Hypothalamus (tissue), 51 donors: ENCODE measurements at places on chromosomes 3 and 15.

- DNase-seq = no peak
These were observed 657.5 kb upstream of the NECTIN3 start for GRCh38 chr3:110413807-110414748.

GRCh38 chr3:184255291-184256039 lies 5.9 kb downstream of the CAMK2N2 start:
- no peak for DNase-seq

GRCh38 chr3:152316318-152316717 lies 47.6 kb downstream of the MBNL1 start:
- DNase-seq = no peak

DNA sequence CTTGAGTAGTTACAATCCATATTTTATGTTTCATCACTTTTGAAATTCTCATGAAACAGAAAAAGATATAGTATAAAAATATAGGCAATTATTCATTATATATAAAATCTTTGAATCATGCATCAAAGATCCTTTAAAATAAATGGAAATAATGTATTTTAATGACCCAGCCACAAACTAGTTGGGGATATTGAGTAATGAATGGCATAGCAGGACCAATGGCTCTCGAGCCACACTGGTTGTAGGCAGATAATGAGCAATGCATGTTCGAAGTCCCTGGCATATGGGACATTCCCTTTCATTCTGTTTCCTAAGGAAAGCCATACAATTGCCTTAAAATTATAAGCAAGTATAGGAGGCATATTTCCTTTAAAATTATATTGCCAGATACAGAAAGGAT lies 107.4 kb upstream of the IL12A start:
- DNase-seq = no peak

DNA sequence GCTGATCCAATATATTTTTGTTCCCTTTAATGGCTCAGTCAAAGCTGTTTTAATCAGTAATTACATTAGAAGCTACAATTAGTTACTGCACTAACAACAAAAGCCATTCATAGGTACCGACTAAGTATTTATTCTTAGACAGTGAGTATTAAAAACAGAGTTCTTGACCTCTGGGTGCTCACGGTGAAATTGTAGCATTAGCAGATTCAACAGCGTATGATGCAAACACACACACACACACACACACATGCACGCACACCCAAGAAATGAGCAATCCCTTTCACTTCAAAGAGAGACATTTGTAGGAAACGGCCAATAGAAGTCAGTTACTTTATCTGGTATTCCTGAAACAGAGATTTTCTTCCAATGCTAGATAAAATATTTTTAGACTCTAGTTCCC lies 27.0 kb upstream of the MITF start:
- no peak for DNase-seq

DNA sequence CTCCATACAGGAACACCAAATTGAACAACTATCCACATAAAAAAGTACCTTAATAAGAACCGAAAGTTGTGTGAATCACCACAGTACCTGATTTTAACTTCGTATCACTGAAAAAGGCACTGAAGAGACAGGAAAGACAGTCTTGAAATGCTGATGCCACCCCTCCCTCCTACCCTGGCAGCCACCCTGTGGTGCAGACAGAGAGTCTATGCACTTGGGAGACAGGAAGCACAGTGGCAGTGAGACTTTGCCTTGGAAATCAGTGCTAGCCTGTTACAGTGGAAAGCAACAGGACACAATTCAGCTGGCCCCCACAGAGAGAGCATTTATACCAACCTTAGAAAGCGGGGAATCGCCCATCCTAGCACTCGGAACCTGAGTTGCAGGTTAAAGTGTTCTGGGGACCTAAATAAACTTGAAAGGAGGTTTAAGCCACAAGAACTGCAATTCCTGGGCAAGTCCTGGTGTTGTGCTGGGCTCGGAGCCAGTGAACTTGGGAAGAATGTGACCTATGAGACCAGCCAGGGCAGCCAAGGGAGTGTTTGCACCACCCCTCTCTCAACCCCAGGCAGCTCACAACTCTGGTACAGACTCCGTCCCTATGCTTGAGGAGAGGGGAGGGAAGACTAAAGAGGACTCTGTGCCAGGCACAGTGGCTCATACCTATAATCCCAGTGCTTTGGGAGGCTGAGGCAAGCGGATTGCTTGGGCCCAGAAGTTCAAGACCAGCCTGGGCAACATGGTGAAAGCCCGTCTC lies 240.1 kb downstream of the ISL2 start:
- DNase-seq = no peak

DNA sequence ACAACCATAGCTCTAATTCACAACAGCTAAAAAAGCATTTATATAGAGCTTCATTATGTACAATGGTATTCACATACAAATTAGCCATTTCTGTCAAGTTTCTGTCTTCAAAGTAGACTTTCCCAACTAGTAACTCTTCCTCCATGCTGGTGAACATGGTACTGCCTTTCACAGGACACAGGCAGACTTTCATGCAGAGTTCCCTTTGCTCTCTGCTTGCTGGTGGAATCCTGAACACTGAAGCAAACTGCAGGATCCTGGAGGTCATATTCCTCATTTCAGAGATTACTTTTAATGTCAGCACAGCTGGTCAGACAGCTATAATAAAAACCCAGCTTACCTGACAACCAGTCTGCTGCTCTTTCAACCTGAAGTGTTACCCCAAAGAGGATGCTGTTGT lies 53.6 kb downstream of the TASOR start:
- DNase-seq = no peak

DNA sequence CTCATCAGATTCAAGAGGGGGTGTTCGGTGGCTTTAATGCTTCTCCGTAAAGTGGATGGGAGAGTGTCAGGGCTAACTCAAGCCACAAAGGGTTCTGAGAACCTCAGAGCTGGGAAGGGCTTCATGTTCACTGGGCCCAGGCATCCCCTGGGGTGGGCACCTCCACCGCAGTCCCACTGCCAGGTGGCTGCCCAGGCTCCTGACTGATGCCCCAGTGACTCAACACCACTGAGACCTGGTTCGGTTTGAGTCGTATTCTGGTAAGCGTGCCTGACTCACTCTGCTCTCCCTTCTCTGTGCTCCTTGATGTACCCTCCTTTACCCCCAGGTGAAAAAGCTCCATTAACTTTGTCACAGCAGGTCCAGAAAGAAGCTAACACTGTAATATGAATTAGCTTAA lies 304.6 kb downstream of the RPLP1 start:
- DNase-seq = no peak

GRCh38 chr15:34065261-34065660 lies 26.3 kb upstream of the AVEN start:
- no peak for DNase-seq

GRCh38 chr3:177530908-177531307 lies 333.6 kb upstream of the TBL1XR1 start:
- DNase-seq = no peak

GRCh38 chr15:80855206-80855605 lies 76.0 kb downstream of the CEMIP start:
- no peak for DNase-seq

DNA sequence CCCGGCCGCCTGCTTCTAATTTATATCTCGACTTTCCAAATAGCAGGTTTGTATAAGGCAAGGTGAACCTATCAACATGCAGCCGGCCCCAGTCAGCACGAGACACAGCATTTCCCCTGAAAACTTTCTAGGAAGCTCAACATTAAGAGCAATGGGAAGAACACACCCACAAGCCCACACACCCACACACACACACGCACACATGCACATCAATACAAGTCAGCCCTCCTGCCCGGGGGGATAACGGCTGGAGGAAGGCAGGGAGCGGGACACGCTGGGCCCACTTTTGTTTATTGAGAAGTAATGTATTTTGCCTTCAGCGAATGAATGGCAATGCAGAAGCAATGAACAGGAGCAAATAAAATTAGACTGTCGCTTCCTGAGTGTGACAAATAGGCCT lies 83.5 kb downstream of the PCSK6 start:
- no peak for DNase-seq

GRCh38 chr15:49844390-49844789 lies 223.5 kb downstream of the DTWD1 start:
- DNase-seq = no peak

GRCh38 chr3:5232570-5232969 lies 45.1 kb downstream of the EDEM1 start:
- DNase-seq = no peak

- DNase-seq = no peak
These were observed 16.1 kb upstream of the IL1RAP start for GRCh38 chr3:190497811-190498210.

DNA sequence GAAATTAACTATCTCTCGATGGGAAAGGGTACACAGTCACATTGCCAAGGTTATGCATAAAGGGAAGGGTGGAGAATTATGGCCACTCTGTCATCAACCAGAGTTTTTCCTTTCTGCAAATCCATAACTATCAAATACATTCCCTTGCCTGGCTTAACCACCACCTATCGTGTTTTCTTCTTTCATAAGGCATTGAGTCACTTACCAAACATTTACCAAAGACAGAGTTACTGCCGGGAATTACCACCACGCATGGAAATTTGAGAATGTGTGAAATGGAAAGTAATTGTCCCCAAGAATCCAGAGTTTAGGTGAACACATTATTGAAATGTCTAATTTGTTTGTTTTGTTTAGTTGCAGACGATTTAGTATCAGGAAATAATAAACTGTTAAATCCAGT lies 134.3 kb upstream of the LRRN1 start:
- DNase-seq = no peak

DNA sequence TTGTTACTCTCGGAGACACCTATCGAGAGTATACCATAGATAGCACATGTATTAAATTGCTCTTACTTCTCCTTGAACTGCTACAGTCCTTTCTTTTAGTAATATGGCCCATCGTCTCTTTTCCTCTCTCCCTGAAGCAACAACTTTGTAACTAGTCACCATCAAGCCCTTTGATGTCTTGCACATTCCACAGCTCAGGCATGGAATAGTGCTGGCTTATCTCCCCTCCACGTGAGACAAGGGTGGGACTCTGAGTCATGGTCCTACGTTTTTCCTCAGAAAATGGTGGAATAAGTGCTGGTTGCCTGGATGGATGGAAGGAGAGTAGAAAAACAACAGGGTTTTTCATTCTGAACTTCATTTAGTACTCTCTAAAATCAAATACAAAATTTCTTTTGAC lies 163.3 kb upstream of the MBNL1 start:
- no peak for DNase-seq

- DNase-seq = no peak
These were observed 29.0 kb upstream of the TBC1D5 start for GRCh38 chr3:17771177-17772017.

DNA sequence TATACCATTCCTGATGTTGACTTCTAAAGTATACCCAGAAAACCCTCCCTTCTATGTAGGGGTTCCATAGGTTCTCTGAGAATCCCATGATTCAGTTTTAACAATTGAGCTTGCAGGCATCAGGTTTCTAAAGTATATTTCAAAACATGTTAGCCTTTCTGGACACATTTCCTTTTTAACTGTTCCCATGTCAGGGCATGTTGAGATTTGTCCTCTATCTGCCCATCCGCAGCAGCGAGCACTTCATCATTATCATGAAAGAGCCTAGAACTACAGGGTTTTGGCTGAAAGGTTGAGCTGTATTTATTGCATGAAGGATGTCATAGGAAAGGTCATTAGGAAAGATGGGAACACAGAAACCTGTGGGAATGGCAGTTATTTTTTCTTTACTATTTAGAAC lies 201.1 kb upstream of the BHLHE40 start:
- no peak for DNase-seq

DNA sequence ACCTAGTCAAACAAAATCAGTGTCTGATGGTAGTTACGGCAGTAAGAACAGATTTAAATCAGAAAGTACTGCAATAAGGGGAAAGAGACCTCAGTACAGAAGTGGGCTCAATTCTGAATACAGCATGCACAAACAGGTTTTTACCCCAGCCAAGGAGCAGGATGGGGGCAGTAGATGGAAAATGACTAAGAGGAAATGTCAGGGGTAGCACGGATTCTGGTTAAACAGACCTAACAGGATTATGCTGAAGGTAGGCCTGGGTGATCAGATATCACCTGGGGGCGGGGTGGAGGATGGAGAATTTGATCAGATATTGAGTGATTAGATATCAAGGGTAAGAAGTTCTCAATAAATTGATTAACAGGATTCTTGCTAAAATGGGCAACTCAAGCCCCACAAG lies 19.0 kb downstream of the MESD start:
- no peak for DNase-seq

- DNase-seq = no peak
These were observed 21.5 kb upstream of the FSTL1 start for GRCh38 chr3:120472121-120472844.

- no peak for DNase-seq
These were observed 11.9 kb downstream of the RTP3 start for GRCh38 chr3:46509661-46510187.

DNA sequence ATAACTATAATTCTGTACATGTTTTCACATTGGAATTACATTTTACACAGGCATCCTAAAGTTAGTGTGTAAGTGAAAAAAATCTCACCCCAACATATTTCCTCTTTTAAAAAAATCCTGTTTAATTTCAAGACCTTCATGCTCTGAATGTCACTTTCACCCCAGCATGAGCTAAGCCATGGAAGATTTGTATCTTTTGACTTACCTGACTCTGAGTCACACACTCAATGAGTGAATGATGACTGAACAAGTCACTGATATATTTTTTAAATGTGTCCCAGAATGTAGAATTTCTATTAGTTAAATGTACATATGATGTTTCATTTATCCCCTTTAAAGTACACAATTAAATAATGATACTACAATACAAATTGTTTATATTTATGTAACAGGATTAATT lies 199.9 kb upstream of the RBMS3 start:
- DNase-seq = no peak

DNA sequence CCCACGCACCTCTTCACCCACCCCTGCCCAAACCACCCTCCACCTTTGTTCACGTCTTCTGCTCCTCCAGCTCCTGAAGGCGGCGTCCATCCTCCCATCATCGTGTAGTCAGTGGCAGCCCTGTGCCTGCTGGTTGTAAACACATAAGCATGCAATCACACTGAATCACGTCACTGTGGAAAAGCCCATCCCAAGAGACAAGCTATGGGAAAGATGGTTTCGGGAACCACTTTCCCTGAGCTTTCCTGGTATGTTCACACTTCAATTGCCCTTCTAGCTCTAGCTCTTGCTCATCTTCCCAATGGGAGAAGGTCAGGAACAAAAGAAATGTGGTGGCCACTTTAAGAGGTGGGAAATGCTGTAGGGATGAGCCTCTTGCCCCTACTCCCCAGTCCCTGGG lies 14.4 kb upstream of the GOLGA8J start:
- DNase-seq = no peak

- DNase-seq = no peak
These were observed 325.6 kb upstream of the ICE2 start for GRCh38 chr15:60804551-60804950.

- no peak for DNase-seq
These were observed 58.8 kb upstream of the SLC6A11 start for GRCh38 chr3:10757021-10757820.

GRCh38 chr3:97817965-97818364 lies 3.8 kb upstream of the CRYBG3 start:
- peak; percentile 2 for DNase-seq

DNA sequence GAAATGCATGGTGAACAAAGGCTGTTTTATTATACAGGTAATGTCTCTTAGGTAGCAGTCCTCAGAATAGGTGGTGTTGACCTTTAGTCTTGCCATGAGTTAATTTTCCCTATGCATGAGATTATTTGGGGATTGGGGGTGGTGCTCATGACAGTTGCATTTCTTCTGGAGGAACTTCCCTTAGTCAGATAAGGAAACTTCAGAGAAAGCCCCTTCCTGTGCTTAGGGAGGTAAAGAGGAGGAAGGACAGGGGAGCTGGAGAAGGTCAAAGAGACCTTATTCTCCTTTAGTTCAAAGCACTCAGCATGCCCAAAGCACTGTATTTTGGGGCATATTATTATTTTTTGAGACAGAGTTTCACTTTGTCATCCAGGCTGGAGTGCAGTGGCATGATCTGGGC lies 47.7 kb downstream of the ZBTB11 start:
- DNase-seq = no peak

- DNase-seq = no peak
These were observed 72.9 kb upstream of the ATP2C1 start for GRCh38 chr3:130820976-130821375.
